Psoas muscle (tissue), 8 donors: ENCODE measurements at places on chromosomes 1 and 21. TPM values are rescaled to one million over a fixed set of nuclear protein-coding genes. Genes with fewer than 3 reads are reported as not detected.

Gene SPTA1
- total RNA-seq: 0.74 TPM

Gene LAD1
- total RNA-seq: 1.3 TPM

Gene S100B
- total RNA-seq: 0.61 TPM

Gene SLC2A5
- 97.9 TPM for total RNA-seq

Gene OR10J1
- not detected for total RNA-seq

Gene ECM1
- 4.6 TPM for total RNA-seq

Gene KRTAP20-3
- not detected for total RNA-seq

Gene JAM2
- 4.4 TPM for total RNA-seq

Gene CELA2A
- not detected for total RNA-seq

Gene IARS2
- total RNA-seq: 67.0 TPM

Gene SLC1A7
- 1.2 TPM for total RNA-seq

DNA sequence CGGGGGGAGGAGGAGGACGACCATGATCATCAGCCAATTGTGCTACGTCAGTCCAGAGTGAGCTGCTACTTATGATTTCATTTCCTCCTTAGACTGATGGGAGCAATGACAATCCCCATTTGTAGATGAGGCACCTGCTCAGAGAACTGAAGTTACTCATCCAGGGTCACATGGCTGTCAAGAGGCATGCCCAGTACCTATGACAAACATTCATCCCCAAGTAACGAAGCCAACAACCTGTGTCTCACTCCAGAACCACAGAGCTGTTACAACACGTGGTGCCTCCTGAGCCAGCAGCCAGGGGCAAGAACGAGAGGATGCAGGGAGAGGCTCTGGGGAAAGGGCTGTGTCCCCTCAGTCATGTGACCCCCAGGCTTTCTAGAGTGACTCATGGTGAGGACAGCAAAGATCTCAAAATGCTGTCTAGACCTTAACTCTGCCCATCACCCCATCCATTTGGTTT lies 93.6 kb downstream of the SIM2 start:
- H3K27ac ChIP-seq: peak overlapping the region; percentile 59
- DNase-seq: peak; percentile 26
- H3K27me3 ChIP-seq: no peaks in the 10 kb centered on the region
- no peaks in the 10 kb centered on the region for H3K36me3 ChIP-seq

DNA sequence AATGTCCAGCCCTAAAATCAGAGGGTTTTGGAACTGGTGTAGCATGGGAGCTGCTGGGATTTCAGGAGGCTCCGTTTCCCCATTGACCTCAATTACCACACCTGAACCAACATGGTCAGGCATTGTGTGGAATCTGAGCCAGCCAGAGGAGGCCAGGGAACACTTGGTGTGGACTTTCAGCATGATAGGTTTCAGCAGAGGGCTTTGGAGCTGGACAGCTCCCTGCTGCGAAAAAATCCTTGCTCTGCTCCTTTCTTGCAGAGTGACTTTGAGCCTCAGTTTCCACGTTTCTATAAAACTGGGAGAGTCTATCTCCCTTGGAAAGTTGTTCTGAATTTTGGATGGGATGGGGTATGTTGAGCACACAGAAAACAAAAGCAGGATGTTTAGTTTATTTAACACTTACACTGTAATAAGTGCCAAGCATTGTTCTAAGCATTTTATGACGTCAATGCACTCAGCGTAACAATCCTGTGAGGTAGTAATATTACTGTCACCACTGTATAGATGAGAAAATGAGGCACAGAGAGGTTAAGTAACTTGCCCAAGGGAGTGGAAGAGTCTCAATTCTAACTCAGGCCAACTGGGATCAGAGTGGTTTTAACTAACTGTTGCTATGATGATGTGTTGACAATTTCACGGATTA lies 168.0 kb downstream of the GRIK3 start:
- no peak overlapping the region for H3K27ac ChIP-seq
- no peak overlapping the region for H3K4me3 ChIP-seq
- no peak for DNase-seq
- peaks cover 6% of the 10 kb centered on the region for H3K27me3 ChIP-seq
- no peaks in the 10 kb centered on the region for H3K36me3 ChIP-seq
- H3K4me1 ChIP-seq: no peaks in the 10 kb centered on the region

DNA sequence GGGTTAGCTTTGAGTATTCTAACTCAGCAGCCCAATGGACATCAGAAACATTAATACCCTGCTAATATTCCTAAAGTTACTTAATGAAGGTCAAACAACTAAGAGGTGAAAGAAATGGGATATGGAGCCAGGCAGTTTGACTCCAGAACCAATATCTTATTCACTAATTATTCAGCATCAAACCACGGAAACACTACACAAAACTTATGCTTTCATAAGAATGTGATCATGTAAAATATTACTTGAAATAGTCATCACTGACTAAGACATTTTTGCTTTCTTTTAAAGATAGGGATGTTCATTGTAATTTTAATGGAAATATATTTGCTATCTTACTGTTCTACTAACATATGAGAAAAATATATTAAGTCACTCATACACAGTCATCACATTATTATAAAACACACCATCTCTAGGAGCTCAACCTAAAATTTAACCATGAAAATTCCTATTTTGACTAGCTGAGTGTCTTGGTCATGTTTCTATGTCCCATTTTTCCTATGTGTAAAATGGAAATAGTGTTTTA lies 240.9 kb downstream of the KCTD3 start:
- H3K27ac ChIP-seq: no peak overlapping the region
- H3K27me3 ChIP-seq: no peaks in the 10 kb centered on the region
- DNase-seq: no peak
- H3K4me3 ChIP-seq: no peak overlapping the region
- H3K36me3 ChIP-seq: no peaks in the 10 kb centered on the region

- H3K27me3 ChIP-seq: no peaks in the 10 kb centered on the region
- no peaks in the 10 kb centered on the region for H3K36me3 ChIP-seq
- no peak overlapping the region for H3K4me3 ChIP-seq
- peaks cover 6% of the 10 kb centered on the region for H3K4me1 ChIP-seq
These were observed 46.0 kb downstream of the PKP1 start for GRCh38 chr1:201329286-201329685.

- H3K36me3 ChIP-seq: no peaks in the 10 kb centered on the region
- DNase-seq: no peak
- no peak overlapping the region for H3K4me3 ChIP-seq
- no peaks in the 10 kb centered on the region for H3K4me1 ChIP-seq
- H3K27me3 ChIP-seq: no peaks in the 10 kb centered on the region
- H3K27ac ChIP-seq: no peak overlapping the region
These were observed 296.4 kb upstream of the FMN2 start for GRCh38 chr1:239795304-239795703.

GRCh38 chr1:210516697-210517459 lies 188.2 kb downstream of the HHAT start:
- DNase-seq: no peak
- no peak overlapping the region for H3K27ac ChIP-seq
- H3K4me1 ChIP-seq: no peaks in the 10 kb centered on the region
- H3K36me3 ChIP-seq: no peaks in the 10 kb centered on the region

GRCh38 chr1:182069028-182069466 lies 7.5 kb upstream of the ZNF648 start:
- H3K4me1 ChIP-seq: no peaks in the 10 kb centered on the region
- peak; percentile 51 for DNase-seq
- H3K27me3 ChIP-seq: no peaks in the 10 kb centered on the region
- H3K4me3 ChIP-seq: no peak overlapping the region

DNA sequence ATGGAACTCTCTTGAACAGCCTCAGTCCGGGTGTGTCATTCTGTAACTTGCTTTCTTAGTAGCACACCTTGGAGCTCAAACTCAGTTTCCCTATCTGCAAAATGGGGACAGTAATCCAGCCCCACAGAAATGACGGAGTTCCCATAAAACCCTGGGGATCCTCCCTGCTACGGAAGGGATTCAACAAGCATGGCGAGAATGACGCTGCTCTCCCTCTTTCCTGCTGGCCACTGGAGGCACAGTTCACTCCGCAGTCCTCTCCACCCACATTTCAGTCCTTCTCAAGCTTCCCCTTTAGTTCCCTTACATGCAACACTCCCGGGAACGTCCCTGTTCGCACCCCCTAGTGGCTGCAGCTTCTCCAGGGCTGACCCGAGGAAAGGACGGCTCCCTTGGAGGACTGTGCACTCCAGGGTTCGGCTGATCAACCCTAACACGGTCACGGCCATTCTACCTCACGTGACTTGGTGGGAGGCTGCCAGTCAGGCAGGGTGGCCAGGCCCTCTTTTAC lies 20.6 kb downstream of the RUNX3 start:
- H3K27ac ChIP-seq: no peak overlapping the region
- peaks cover 4% of the 10 kb centered on the region for H3K27me3 ChIP-seq
- no peaks in the 10 kb centered on the region for H3K4me1 ChIP-seq
- peak; percentile 53 for DNase-seq

DNA sequence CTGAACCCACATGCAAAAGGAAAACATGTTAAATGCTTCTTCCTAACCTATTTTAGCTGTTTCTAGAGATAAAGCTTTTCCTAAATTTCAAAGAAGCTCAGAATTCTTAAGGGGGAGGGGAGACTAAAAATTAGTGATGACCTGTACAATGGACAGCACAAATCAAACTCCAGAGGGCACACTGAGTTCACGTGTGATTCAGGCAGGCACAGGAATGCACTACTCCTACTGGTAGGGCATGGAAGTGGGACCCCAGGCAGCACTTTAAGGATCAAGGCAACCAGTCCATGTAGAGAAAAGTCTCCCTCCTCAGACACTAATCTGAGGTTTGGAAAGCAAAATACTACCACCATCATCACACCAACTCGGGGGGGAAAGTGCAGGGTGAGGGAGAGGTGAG lies 31.3 kb upstream of the CLCA4 start:
- H3K4me3 ChIP-seq: no peak overlapping the region
- no peaks in the 10 kb centered on the region for H3K4me1 ChIP-seq
- H3K36me3 ChIP-seq: no peaks in the 10 kb centered on the region
- no peak overlapping the region for H3K27ac ChIP-seq
- no peaks in the 10 kb centered on the region for H3K27me3 ChIP-seq

GRCh38 chr1:115874904-115875303 lies 34.0 kb upstream of the NHLH2 start:
- H3K36me3 ChIP-seq: no peaks in the 10 kb centered on the region
- no peak for DNase-seq
- H3K4me1 ChIP-seq: no peaks in the 10 kb centered on the region
- no peaks in the 10 kb centered on the region for H3K27me3 ChIP-seq
- no peak overlapping the region for H3K27ac ChIP-seq
- H3K4me3 ChIP-seq: no peak overlapping the region

GRCh38 chr1:206734499-206735142 lies 36.0 kb upstream of the IL19 start:
- peaks cover 8% of the 10 kb centered on the region for H3K36me3 ChIP-seq
- H3K4me3 ChIP-seq: no peak overlapping the region
- H3K27ac ChIP-seq: no peak overlapping the region

GRCh38 chr1:17861685-17862084 lies 106.6 kb downstream of the ACTL8 start:
- H3K4me1 ChIP-seq: no peaks in the 10 kb centered on the region
- DNase-seq: no peak
- no peak overlapping the region for H3K27ac ChIP-seq
- H3K4me3 ChIP-seq: no peak overlapping the region
- H3K27me3 ChIP-seq: no peaks in the 10 kb centered on the region
- H3K36me3 ChIP-seq: no peaks in the 10 kb centered on the region
